ENCODE measurements at places on chromosomes 5 and 9.

- DNase-seq: no peak
Observed at GRCh38 chr5:61207884-61208283, 45.6 kb upstream of the SMIM15 start.

DNA sequence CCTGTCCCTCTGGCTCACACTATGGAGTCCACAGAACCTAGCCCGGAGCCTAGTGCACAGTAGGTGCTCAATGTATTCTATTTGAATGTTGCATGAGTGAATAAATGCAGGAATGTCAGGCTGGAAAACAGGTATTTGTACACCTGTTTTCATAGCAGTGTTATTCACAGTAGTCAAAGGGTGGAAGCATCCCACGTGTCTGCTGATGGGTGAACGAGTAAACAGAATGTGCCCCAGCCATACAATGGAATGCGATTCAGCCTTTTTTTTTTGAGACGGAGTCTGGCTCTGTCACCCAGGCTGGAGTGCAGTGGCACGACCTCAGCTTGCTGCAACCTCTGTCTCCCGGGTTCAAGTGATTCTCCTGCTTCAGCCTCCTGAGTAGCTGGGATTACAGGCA lies 31.5 kb upstream of the IER5L start:
- peak; percentile 35 for DNase-seq

DNA sequence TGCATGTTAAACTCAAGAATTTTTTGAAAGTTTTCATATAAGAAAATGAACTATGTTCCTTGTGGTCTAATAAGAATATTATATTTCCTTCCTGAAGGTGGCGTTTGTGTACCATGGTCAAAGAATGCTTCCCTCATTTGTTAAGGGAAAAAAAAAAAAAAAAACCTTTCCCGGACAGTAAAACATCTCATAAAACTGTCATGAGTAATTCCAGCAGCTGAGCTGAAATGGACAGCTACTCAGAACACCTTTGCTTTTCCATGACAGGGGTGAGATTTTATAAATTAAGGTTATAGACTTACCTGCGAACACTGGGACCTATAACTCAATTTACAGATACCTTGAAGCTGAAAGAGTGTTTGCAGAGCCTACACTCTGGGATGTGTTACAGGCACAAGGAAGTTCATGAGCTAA lies 113.2 kb upstream of the RANBP3L start:
- peak; percentile 68 for DNase-seq

DNA sequence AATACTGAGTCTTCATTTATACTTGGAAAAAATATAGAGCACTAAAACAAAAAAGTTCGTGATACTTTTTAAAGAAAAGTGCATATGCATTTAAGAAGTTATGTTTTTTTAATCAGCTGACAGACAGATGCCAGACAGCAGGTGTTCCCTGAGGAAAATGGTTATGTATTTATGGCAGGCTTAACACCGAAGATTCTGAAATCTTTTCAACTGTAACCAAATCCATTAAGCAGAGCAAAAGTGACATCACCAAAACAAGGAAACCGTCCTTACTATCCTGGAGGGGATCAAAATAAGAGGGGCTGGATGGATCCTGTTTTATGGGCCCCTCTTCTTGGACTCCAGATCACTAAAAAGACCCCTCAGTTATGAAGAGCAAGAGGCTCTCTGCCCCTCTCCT lies 404.9 kb upstream of the ADAMTS16 start:
- DNase-seq: no peak

DNA sequence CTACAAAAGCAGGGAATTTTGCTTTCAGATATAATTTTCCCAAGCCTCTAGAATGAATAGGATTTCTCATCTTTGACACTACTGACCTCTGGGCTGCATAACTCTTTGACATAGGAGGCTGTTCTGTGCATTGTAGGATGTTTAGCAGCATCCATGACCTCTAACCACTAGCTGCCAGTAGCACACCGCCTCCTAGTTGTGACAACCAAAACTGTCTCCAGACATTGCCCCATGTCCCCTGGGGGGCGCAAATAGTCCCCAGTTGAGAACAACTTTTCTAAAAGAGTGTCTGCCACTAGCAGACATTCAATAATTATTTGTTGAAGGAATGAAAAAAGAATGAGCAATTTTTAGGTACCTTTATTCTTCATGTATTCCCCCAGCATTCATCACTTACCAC lies 51.8 kb downstream of the POU4F3 start:
- no peak for DNase-seq

- no peak for DNase-seq
Observed at GRCh38 chr9:77498891-77499290, 149.2 kb downstream of the GNA14 start.

- no peak for DNase-seq
Observed at GRCh38 chr5:151499501-151500035, 52.2 kb downstream of the SLC36A1 start.

- DNase-seq: no peak
Observed at GRCh38 chr5:66906021-66906420, 290.6 kb downstream of the CD180 start.

- DNase-seq: no peak
Observed at GRCh38 chr5:166959766-166960165, 1331.7 kb upstream of the WWC1 start.

All from small intestine (tissue), 16 donors.